ENCODE measurements at places on chromosomes 4 and X. TPM values are rescaled to one million over a fixed set of nuclear protein-coding genes. Genes with fewer than 3 reads are reported as not detected.

MND1 gene
- total RNA-seq = 8.0 TPM

ACSL1 gene
- total RNA-seq = 66.1 TPM

SLC38A5 gene
- 131 TPM for total RNA-seq

PDGFRA gene
- 254 TPM for total RNA-seq

MMRN1 gene
- total RNA-seq = not detected

ZC4H2 gene
- total RNA-seq = 4.3 TPM

UGT2B15 gene
- total RNA-seq = not detected

SLC10A4 gene
- 0.37 TPM for total RNA-seq

WDFY3 gene
- total RNA-seq = 78.6 TPM

ZCCHC18 gene
- total RNA-seq = not detected

FGG gene
- total RNA-seq = not detected

RAB28 gene
- 13.7 TPM for total RNA-seq

SULT1B1 gene
- total RNA-seq = 10.6 TPM
